ENCODE measurements at places on chromosomes 13 and 19. TPM values are rescaled to one million over a fixed set of nuclear protein-coding genes. Genes with fewer than 3 reads are reported as not detected.

Gene GRIN3B
- total RNA-seq, result not detected

Gene PLPPR3
- total RNA-seq, result 50.9 TPM

- H3K36me3 ChIP-seq, result peaks cover 13% of the 10 kb centered on the region
- H3K27me3 ChIP-seq, result no peaks in the 10 kb centered on the region
- no peak overlapping the region for H3K4me3 ChIP-seq
Observed at GRCh38 chr13:111228262-111229144, 91.9 kb upstream of the TEX29 start.

DNA sequence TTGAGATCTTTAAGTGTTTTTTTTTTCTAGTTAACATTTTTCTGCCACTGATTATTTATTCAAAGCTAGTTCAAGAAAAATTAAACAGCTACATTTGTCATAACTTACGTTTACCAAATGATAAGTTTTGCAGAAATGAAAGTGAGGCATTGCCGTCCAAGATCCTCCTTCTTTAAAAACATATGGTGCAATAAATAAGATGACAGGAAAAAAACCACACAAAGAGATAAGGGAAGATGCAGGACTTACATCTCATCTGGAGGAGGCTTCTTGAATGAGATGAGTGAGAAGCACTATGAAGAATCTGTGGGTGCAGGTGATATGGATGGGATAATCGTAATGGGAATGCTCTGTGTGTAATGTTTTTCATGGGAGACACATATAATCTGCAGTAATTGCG is 12.4 kb downstream of the TNFSF13B start:
- no peaks in the 10 kb centered on the region for H3K36me3 ChIP-seq
- H3K27me3 ChIP-seq, result no peaks in the 10 kb centered on the region
- no peak overlapping the region for H3K4me3 ChIP-seq
- H3K4me1 ChIP-seq, result no peaks in the 10 kb centered on the region
- no peak overlapping the region for H3K27ac ChIP-seq

DNA sequence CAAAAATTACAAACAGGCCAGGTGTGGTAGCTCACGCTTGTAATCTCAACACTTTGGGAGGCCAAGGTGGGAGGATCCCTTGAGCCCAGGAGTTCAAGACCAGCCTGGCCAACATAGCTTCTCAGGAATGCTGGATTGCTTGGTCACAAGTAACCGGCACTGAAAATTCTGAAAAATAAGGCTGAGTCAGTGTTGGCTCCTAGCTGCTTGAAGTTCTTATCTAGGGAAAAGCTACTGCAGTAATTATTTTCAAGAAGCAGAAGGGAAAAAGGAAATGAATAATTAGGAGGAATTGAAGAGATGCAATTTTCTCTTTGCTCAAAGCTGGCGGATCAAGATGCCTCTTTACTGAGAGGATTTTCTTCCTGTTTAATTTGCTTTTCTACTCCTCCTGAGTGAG is 75.0 kb upstream of the GTF3A start:
- DNase-seq, result no peak
- H3K27ac ChIP-seq, result no peak overlapping the region
- no peak overlapping the region for H3K4me3 ChIP-seq
- H3K4me1 ChIP-seq, result peaks cover 15% of the 10 kb centered on the region

GRCh38 chr13:37144661-37145060 is 39.2 kb upstream of the CSNK1A1L start:
- no peaks in the 10 kb centered on the region for H3K4me1 ChIP-seq
- no peak for DNase-seq
- H3K27ac ChIP-seq, result no peak overlapping the region
- no peaks in the 10 kb centered on the region for H3K36me3 ChIP-seq
- H3K4me3 ChIP-seq, result no peak overlapping the region
- no peaks in the 10 kb centered on the region for H3K27me3 ChIP-seq

GRCh38 chr19:947707-948539 is 22.1 kb downstream of the ARID3A start:
- H3K4me3 ChIP-seq, result no peak overlapping the region
- H3K36me3 ChIP-seq, result no peaks in the 10 kb centered on the region
- DNase-seq, result no peak
- H3K4me1 ChIP-seq, result peaks cover 4% of the 10 kb centered on the region

- H3K27ac ChIP-seq, result no peak overlapping the region
- H3K4me3 ChIP-seq, result no peak overlapping the region
- no peaks in the 10 kb centered on the region for H3K27me3 ChIP-seq
Observed at GRCh38 chr13:40540328-40541044, 126.0 kb downstream of the FOXO1 start.

GRCh38 chr13:101931186-101931585 is 470.7 kb downstream of the FGF14 start:
- no peak overlapping the region for H3K27ac ChIP-seq
- DNase-seq, result no peak
- H3K27me3 ChIP-seq, result peaks cover 58% of the 10 kb centered on the region
- no peak overlapping the region for H3K4me3 ChIP-seq
- H3K4me1 ChIP-seq, result no peaks in the 10 kb centered on the region

Measured in neural crest cell (in vitro differentiated cells).